ENCODE measurements at places on chromosomes 7 and 10.

GRCh38 chr7:46720761-46721160, 799.7 kb upstream of the IGFBP3 start:
- DNase-seq: no peak

GRCh38 chr7:1825897-1826741, 156.0 kb downstream of the ELFN1 start:
- DNase-seq: no peak

GRCh38 chr7:26493737-26494428, 202.2 kb downstream of the SNX10 start:
- no peak for DNase-seq

DNA sequence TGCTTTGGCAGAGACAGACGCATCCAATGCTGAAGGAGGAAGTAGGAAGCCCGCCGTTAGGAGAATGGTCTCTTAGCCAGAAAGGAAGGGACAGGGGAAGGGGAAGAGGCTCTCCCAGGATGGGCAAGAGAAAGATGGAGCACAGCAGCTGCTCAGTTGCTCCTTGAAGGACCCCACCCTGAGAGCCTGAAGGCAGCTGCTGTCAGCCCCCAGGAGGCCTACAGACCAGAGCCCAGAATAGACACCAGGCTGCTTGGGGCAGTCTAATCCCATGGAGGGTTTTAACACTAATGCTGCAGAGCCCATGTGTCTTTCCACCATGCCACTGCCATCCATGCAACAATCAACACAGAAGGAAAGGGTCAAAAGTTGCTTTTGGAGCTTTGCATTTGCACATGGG, 3.5 kb upstream of the C7orf33 start:
- no peak for DNase-seq

- no peak for DNase-seq
Observed at GRCh38 chr10:124748166-124748565, 4.0 kb upstream of the FAM53B start.
